ENCODE measurements at places on chromosomes 13 and 19. TPM values are rescaled to one million over a fixed set of nuclear protein-coding genes. Genes with fewer than 3 reads are reported as not detected.
A peak's percentile ranks its signal among the peaks of the same experiment; 100 is the strongest.

Gene HDGFL2
- total RNA-seq = 41.9 TPM

DNA sequence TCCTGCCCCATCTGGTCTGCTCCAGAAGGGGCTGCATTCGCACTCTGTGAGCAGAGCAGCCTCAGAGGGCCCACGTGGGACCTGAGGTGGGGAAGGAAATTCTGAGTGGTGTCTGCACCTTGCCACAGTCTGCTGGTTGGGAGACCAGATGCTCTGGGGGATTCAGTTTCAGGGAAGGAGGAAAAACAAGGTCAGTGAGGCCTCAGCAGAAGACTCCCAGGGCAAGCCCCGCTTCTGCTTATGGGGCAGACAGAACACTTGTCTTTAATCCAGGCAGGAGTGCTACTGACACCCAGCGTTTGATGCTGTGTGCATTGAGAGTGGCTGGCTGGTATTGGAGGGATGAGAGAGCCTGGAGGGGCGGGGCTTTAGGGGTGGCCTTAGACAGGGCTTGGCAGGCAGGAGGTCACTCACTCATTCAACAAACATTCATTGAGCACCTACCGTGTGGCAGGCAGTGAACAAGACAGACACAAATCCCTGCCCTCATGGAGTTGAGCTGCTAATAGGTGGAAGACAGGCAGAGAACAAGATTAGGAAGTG, 4.9 kb upstream of the CLEC17A start:
- no peak for DNase-seq

DNA sequence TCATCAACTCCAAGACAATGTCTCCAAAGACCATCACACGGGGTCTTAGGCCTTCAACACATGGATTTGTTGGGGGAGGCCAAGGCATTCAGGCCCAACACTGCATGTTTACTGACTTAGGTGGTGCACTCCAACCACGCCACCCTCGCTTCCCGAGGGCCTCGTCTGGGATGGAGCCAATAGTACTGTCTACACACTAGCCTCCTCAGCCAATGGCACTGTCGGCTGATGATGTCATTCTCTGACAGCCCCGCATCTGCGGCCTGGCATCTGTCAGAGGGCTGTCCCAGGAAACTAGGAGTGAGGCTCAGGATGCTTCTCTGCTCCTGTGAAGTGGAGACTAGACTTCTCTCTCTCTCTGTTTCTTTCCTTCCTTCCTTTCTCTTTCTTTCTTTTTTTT, 96.6 kb downstream of the TEX26 start:
- no peak for DNase-seq

GRCh38 chr13:61777899-61778298, 362.2 kb upstream of the PCDH20 start:
- DNase-seq = peak; percentile 6

Gene MED25
- 22.9 TPM for total RNA-seq

Gene TMEM38A
- 1.3 TPM for total RNA-seq

Gene ANKRD24
- total RNA-seq = under 0.01 TPM

GRCh38 chr13:58187881-58188280, 556.3 kb downstream of the PCDH17 start:
- DNase-seq = no peak

DNA sequence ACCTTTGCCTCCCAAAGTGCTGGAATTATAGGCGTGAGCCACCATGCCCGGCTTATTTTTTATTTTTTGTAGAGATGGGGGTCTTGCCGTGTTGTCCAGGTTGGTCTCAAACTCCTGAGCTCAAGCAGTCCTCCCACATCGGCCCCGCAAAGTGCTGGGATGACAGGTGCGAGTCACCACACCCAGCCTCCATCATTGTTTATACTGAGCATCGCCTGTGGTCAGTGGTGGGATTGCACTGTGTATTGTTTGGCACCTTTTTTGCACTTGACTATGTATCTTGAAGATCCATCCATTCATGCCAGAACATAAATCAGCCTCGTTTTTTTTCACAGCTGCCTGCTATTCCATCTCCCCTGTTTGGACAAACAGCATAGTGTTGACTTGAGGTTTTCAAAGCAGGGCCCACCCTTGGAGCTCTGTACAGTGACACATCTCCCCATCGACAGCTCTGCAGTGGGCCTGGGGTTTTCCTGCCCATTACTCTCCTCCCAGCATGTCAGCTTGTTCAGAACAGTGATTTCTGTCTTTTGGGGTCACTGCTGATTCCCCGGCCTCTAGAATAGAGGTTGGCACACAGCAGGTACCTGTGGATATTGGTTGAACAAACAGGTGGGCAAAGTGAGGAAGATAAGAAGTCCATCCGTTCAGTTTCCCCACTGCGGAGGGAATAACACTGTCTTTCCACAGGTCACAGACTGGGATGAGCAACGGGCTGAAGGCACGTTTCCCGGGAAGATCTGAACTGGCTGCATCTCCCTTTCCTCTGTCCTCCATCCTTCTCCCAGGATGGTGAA, 8.2 kb upstream of the UPK1A start:
- DNase-seq = no peak

Gene ERCC5
- total RNA-seq = 37.6 TPM

GRCh38 chr19:4576016-4576933, 16.8 kb upstream of the SEMA6B start:
- peak; percentile 50 for DNase-seq

- no peak for DNase-seq
Measured at GRCh38 chr13:79191501-79191900, 214.6 kb downstream of the RBM26 start.

DNA sequence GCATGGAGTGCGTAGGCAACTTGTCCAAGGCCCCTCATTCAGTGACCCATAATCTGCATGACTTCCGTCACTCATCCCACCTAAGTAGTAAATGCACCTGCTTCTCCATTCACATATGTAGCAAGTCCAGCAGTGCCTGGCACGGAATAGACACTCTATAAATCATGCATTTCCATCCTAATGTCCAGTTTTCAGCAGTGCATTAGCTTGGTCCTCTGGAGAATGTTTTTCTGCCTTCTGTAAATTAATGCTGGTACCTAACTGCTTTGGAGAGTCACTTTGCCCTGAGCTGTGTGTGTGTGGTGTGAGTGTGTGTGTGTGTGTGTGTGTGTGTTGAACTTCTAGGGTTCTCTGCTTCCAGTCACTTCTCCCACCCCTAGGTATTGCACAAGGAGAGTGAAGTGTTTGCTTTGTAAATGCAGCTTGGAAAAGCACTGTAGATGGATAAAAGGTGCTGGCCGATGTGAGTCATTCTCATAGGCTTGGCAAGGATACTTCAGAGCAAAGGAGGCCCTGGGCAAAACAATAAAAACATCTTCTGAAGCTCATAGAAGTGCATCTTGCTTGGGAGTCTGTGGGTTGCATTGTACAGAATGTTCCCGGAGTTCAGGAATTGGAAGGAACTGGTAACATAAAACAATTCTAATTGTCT, 181.8 kb downstream of the KATNAL1 start:
- peak; percentile 93 for DNase-seq

Gene KLF5
- total RNA-seq = 4.1 TPM

GRCh38 chr19:44725684-44726083, 22.8 kb upstream of the BCL3 start:
- DNase-seq = no peak

GRCh38 chr13:76293346-76293745, 592.9 kb downstream of the KCTD12 start:
- DNase-seq = no peak

Gene MAMSTR
- total RNA-seq = 0.39 TPM

Gene WDR88
- not detected for total RNA-seq

Gene CYP4F8
- total RNA-seq = not detected

- no peak for DNase-seq
Measured at GRCh38 chr13:109870274-109870673, 83.9 kb upstream of the IRS2 start.

- DNase-seq = no peak
Measured at GRCh38 chr13:34040863-34041262, 222.9 kb downstream of the RFC3 start.

Gene PRR20A
- total RNA-seq = not detected

Gene LILRB1
- not detected for total RNA-seq

- no peak for DNase-seq
Measured at GRCh38 chr13:37094099-37094498, 11.4 kb downstream of the CSNK1A1L start.

- no peak for DNase-seq
Measured at GRCh38 chr13:37587236-37587635, 11.3 kb downstream of the POSTN start.

Gene ZNF486
- 7.8 TPM for total RNA-seq

DNA sequence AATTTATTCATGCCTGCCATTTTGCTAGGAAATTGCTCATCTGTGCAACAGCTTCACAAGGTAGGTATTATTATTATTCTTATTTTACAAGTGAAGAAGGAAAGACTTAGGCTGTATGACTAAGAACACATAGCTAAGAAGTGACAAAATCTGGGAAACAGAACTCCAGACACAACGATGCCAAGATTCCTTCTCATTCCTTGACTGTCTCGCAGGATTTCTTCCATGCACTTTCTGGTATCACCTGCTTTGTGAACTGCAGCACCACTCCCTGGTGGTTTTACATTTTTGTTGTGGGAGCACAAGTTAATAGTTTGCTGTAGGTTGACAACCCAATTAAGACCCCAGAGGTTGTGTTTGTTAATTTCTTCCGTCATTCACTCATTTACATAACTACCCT, 188.5 kb downstream of the LACC1 start:
- DNase-seq = peak; percentile 29

- peak; percentile 11 for DNase-seq
Measured at GRCh38 chr13:42524487-42525034, 49.4 kb upstream of the TNFSF11 start.

Gene TMEM59L
- total RNA-seq = not detected

- DNase-seq = no peak
Measured at GRCh38 chr13:46893221-46893740, 3.6 kb downstream of the HTR2A start.

Gene LILRB4
- not detected for total RNA-seq

GRCh38 chr13:43848001-43848649, 31.4 kb downstream of the CCDC122 start:
- peak; percentile 63 for DNase-seq

Gene ZNF606
- 6.4 TPM for total RNA-seq

Gene RGL3
- total RNA-seq = 3.3 TPM

GRCh38 chr19:13788991-13789390, 6.3 kb upstream of the ZSWIM4 start:
- peak; percentile 67 for DNase-seq

GRCh38 chr13:85148009-85148408, 651.2 kb downstream of the SLITRK6 start:
- no peak for DNase-seq

GRCh38 chr13:32135056-32135390, 103.4 kb downstream of the FRY start:
- no peak for DNase-seq

Gene DACH1
- total RNA-seq = not detected

DNA sequence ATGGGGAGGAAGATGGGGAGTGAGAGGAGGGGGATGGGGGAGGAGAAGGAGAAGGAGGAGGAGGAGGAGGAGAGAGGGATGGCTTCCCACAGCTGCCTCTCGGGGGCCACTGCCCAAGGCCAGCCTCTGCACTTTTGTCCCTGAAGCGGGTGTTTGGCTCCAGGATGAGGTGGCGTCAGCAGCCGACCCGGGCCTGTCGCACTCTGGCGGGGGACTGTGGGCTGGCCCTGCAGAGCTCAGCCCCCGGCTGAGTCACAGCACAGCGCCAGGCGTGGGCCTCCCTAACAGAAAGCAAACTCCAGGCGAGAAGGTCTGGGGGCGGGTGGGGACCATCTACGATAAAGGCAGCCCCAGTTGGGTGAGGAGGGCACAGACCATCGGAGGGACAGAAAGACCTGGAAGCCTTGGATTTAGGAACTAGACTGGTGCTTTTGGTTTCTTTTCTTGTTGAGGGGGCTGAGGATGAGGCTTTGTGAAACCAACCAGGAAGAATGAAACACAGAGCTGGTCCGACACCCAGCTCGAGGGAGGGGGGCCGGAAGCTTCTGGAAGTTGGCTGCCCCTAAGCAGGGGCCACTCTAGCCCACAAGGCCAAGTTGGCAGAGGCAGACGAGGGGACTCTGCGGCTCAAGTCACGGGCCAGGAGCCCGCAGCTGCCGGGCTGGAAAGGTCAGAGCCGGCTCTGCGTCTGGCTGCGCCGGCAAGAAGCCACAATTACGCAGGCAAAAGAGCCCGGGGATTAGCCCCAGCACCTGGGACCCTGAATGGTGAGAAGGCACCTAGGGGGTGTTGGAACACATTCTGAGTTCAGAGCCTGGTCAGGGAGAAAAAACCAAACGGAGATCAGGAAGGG, 18.2 kb downstream of the LSM4 start:
- DNase-seq = peak; percentile 89

- no peak for DNase-seq
Measured at GRCh38 chr19:15469513-15470297, 5.4 kb upstream of the RASAL3 start.

- DNase-seq = peak; percentile 19
Measured at GRCh38 chr13:92187378-92187989, 789.1 kb downstream of the GPC5 start.

DNA sequence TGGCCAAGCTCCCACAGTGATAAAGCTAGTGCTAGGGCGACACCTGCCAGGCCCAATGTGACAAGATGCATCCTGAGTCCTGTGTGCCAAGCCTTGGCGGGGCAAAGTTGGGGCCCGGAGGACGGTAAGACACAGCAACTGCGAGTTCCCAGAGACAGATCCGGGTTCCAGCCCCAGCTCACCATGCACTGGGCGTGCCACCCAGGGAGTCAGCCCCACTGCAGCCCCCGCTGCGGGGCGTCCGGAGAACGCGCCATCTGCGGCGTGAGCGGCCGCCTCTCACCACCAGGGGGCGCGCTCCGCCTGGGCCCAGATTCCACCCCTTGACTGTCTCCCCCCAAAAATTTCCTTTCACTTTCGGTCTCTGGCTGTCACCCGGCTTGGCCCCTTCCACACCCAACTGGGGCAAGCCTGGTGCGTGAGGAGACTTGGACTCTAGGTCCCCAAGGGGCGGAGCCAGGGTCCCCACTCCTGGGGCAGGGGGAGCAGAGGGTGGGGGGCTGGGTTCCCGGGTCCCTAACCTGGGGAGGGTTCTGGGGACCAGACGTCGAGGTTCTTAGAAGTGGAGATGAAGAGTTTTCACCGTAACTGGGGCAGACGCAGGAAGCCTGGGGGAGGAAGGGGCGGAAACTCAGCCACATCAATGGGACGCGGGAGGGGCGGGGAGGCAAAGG, at the start of gene FLT3LG:
TSS of gene FLT3LG (plus strand) at position 348 of the 674 bp plus-strand sequence. CDS start 425 bp downstream, outside the sequence.
- peak; percentile 83 for DNase-seq

Gene CHERP
- total RNA-seq = 3.1 TPM

DNA sequence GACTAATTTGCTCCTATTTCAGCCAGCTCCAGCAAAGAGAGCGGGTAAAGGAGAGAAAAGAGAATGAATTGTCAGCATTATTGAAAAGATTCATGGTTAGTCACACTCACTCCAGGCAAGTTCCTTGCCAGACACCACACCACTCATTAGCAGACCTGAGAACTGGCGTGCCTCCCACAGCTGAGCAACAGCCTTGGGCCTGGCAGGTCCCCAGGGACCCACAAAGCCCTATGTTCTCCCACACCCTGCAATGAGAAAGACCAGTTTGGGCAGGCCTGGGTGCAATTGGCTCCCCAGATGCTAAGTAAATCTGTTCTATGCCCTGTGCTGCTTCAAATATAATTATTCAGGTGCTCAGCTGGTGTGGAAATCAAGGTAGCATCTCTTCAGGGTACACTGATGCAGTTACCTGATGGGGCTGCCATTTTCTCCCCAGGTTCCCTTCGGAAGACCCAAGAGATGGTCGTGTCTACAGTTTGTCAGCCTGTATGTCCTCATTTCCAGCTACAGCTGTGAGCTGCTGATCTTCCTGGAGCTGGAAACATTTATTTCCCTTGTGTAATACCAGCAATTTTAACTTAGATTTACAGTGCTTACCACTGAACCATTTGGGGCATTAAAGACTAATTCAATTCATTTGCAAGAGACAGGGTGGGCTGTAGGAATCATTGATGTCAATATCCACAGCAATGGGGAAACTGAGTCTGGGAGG, 405.0 kb downstream of the COG6 start:
- peak; percentile 81 for DNase-seq

Gene FXYD7
- total RNA-seq = not detected
